Psoas muscle (tissue), 8 donors: ENCODE measurements at places on chromosomes 12 and 14. TPM values are rescaled to one million over a fixed set of nuclear protein-coding genes. Genes with fewer than 3 reads are reported as not detected.

DNA sequence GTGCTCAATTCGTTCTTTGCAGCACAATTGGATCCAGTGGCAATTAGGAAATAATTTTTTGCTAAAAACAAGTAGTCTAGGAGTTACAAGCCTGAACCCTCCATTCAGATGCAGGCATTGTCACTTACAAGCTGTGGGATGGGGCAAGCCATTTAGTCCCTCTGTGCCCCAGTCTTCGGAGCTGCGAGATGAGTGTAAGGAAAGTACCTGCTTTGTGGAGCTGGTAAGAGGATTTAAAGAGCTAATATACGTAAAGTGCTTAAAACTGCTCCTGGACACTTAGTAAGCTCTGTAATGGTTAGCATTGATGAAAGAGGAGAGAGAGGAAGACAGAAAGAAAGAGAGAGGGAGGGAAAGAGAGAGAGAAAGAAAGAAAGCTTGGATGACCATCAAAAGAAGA lies 112.5 kb downstream of the LGMN start:
- no peaks in the 10 kb centered on the region for H3K4me1 ChIP-seq
- H3K4me3 ChIP-seq, result no peak overlapping the region
- DNase-seq, result no peak
- H3K27me3 ChIP-seq, result no peaks in the 10 kb centered on the region
- no peak overlapping the region for H3K27ac ChIP-seq
- no peaks in the 10 kb centered on the region for H3K36me3 ChIP-seq

GRCh38 chr14:78917462-78917861 lies 747.3 kb downstream of the NRXN3 start:
- no peak overlapping the region for H3K27ac ChIP-seq
- peaks cover 2% of the 10 kb centered on the region for H3K27me3 ChIP-seq
- no peak overlapping the region for H3K4me3 ChIP-seq
- no peaks in the 10 kb centered on the region for H3K4me1 ChIP-seq
- no peaks in the 10 kb centered on the region for H3K36me3 ChIP-seq

DNA sequence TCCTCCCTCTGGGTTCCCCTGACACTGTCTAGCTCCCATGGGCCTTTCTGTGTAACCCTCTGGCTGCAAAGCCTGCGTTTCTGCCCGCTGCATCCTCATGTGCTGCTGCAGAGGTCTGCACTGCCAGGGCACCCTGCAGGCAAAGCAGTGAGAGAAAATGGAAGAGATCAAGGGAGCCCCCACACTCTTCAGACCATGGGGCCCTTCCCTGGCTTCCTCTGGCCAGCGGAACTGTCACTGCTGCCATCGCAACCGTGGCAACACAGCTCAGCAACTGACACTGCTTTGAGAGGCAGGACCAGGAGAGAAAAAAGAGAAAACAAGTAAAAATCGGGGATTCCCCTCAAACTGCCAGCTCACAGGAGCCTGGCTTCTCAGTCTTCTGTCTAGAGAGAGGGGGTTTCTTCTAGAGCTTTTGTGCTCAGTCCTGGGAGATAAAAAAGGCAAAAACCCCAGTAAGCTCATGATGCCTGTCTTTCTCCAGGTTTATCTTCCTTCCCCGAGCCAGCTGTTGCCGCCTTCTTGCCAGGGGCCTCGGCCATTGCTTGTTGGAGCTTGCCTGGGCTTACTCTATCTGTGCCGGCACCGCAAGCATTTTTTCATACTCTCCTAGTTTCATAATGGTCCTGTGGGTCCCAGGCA lies 38.9 kb downstream of the C14orf132 start:
- DNase-seq, result peak; percentile 11
- H3K4me3 ChIP-seq, result no peak overlapping the region
- H3K4me1 ChIP-seq, result no peaks in the 10 kb centered on the region
- H3K27me3 ChIP-seq, result no peaks in the 10 kb centered on the region
- H3K36me3 ChIP-seq, result no peaks in the 10 kb centered on the region
- no peak overlapping the region for H3K27ac ChIP-seq

GRCh38 chr14:101005447-101005846 lies 101.9 kb upstream of the RTL1 start:
- no peak overlapping the region for H3K27ac ChIP-seq
- peaks cover 12% of the 10 kb centered on the region for H3K27me3 ChIP-seq
- H3K4me3 ChIP-seq, result no peak overlapping the region
- H3K4me1 ChIP-seq, result no peaks in the 10 kb centered on the region

GRCh38 chr12:115037830-115038229 lies 353.9 kb upstream of the TBX3 start:
- H3K4me3 ChIP-seq, result no peak overlapping the region
- H3K27ac ChIP-seq, result no peak overlapping the region
- DNase-seq, result no peak

DNA sequence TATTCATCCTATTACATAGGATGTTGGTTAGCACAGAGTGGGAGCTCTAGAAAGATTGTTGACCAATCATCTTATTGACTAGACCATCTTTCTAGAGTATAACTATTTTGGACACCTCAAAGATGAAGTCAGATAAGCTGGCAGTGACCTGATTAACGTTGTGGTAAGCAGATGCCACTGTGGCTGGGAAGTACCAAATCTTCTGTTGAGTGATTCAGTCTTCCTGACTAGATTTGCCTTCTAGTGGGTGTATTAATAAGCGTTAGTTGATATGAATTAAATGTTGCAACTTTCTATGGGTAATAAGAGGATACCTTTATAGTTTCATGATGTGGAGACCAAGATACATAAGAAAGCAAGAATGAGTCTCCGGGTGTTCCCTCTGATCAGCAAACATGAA lies 51.2 kb upstream of the HELB start:
- H3K27ac ChIP-seq, result no peak overlapping the region
- no peak for DNase-seq
- no peaks in the 10 kb centered on the region for H3K36me3 ChIP-seq
- H3K4me3 ChIP-seq, result no peak overlapping the region

Gene WSCD2
- total RNA-seq, result not detected

Gene NTN4
- total RNA-seq, result 6.7 TPM

Gene SYCP3
- total RNA-seq, result not detected

Gene TCL1A
- total RNA-seq, result 0.48 TPM
